Breast epithelium (tissue), 4 donors: ENCODE measurements at places on chromosomes 13 and 19.

DNA sequence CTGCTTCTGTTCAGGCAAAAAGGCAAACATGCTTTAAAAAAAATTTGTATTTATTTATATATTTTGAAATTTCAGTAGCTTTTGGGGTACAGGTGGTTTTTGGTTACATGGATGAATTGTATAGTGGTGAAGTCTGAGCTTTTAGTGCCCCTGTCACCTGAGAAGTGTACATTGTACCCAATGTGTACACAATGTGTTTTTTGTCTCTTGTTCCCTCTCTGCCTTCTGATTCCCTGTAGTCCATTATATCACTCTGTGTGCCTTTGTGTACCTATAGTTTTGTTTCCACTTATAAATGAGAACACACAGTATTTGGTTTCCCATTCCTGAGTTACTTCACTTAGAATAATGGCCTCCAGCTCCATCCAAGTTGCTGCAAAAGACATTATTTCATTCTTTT lies 77.4 kb downstream of the PDS5B start:
- no peak for DNase-seq

DNA sequence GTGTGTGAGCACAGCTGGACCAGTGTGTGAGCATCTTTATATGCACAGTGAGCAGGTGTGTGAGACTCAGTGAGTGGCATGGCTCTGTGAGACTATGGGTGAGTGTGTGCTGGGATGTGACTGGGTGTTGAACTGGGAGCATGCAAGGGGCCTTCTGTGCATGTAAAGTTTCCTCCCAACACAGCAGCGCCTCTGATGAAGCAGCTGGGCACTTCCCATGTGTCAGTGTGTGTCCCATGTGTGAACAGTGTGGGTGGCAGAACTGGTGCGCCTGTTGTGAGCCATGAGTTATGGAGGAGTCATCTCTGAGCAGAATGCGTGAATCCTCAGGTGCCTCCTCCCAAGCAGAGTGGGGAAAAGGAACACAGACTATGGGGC lies 24.1 kb downstream of the LGALS16 start:
- no peak for DNase-seq

- no peak for DNase-seq
Measured at GRCh38 chr13:38758277-38758676, 71.4 kb downstream of the FREM2 start.

- no peak for DNase-seq
Measured at GRCh38 chr13:40932252-40932651, 86.9 kb downstream of the ELF1 start.

DNA sequence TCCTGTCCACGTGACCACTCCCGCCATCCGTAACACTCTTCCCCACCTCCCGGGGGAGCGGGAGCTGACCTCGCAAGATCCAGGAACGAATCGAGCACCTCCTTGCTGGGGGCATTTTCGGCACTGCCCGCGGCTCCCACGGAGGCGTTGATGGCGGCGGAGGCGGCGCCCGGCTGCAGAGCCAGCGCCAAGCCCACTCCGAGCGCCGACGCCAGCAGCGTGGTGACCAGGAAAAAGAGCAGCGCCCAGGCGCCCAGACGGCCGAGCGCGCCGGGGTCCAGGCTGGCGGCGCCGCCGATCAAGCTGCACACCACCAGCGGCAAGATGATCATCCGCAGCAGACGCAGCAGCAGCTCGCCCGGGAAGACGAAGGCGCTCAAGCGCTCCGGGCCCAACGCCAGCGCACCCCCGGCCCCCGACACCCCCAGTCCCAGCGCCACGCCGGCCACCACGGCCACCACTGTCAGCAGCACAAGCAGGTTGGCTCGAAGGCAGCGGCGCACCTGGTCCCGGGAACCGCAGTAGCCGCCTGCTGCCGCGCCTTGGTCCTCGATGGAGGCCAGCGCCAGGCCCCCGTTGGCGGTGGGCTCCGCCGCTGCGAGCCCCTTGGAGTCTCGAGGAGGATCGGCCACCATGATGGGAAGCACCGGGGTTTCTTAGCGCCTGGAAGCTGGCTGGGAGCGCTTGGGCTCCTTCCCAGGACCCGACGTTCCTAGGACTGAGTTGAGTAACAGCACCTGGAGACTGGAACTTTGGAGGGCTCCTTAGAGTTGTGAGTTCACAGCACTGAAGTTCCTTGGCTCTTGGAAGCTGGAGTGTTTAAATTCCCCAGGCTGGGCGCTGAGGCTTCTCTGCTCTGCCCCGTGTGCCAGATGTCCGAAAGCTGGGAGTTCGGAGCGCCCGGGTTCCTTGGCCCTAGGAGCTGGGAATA lies 798 bp downstream of the SLC1A5 start:
- DNase-seq, result no peak

- no peak for DNase-seq
Measured at GRCh38 chr13:21075379-21076249, 14.2 kb upstream of the LATS2 start.

- no peak for DNase-seq
Measured at GRCh38 chr19:54448040-54448773, 792 bp upstream of the LENG8 start.

GRCh38 chr13:110942248-110942981 lies 27.5 kb upstream of the ANKRD10 start:
- DNase-seq, result no peak

DNA sequence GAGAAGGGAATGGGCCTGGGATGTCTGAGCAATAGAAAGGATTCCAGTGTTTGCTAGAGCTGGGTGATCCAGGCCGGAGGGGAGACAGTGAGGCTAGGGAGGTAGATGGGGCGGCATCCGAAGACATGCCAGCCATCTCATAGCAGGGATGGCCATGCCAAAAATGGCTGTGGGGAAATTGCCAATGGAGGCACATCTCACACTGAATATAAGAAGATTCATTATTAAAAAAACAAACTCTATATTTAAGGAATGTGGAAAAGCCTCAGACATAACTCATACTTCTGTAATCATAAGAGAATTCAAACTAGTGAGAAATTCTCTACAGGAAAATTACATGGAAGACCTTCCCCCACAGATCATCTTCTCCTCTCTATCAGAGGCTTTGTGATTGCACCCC lies 289.2 kb downstream of the FGF9 start:
- no peak for DNase-seq

DNA sequence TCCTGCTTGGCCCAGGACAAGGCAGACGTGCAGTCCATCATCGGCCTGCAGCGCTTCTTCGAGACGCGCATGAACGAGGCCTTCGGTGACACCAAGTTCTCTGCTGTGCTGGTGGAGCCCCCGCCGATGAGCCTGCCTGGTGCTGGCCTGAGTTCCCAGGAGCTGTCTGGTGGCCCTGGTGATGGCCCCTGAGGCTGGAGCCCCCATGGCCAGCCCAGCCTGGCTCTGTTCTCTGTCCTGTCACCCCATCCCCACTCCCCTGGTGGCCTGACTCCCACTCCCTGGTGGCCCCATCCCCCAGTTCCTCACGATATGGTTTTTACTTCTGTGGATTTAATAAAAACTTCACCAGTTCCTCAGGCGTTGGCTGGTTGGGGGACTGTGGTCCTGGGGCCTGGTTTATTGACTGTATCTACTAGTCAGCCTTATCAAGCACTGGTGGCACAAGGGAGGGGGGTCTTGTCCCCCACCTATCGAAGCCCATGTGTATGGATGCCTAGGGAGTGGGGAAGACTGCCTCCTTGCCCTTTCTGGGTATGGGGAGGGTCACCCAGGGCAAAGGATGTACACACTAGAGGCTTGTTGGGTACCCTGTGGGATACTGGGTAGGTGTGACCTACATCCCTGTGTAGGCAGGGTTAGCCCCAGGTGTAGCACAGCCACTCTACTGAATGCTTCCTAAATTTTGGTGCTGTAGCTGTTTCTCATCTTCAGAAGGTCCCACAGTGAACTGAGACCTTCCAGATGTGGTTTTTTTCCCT lies 4.4 kb downstream of the CHMP2A start:
- no peak for DNase-seq

- DNase-seq, result peak; percentile 62
Measured at GRCh38 chr19:47778049-47778953, at the start of gene SELENOW. Gene SELENOW (plus strand): TSS chr19:47778703. CDS start chr19:47778786, 83 bp downstream.

DNA sequence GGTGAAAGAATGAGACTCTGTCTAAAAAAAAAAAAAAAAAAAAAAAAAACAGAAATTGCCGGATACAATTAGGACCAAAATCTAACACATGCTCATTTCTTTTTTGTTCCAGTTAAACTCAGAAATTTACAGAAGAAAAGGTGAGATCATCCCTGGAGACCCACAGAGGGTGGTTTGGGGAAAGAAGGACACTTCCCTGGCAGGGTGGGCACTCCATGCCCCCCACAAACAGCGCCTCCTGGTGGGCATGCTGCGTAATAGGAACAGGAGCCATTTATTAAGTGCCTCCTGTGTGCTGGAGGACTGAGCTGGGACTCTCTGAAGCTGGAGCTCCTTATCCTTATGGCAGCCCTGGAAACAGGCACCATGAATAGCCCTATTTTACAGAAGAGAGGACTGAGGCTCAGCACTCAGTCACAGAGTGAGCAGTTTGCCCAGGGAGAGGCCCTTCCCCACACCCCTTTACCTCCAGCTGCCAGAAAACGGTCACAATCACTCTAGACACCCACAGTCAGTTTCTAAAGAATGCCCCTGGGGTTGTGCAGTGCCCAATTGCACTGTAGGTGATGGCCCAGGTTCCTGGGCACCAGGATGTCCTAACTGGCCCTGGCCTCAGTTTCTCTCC lies 10.1 kb downstream of the C19orf38 start:
- no peak for DNase-seq
